ENCODE measurements at places on chromosomes 3 and 15. TPM values are rescaled to one million over a fixed set of nuclear protein-coding genes. Genes with fewer than 3 reads are reported as not detected.

Gene ANKDD1A
- 5.7 TPM for total RNA-seq

Gene TLR9
- not detected for total RNA-seq

Gene GOLGA8R
- total RNA-seq = 0.10 TPM

Gene CACNA2D2
- 14.1 TPM for total RNA-seq

Gene GPX1
- total RNA-seq = 250 TPM

GRCh38 chr3:41716471-41716870 lies 245.4 kb downstream of the ULK4 start:
- H3K36me3 ChIP-seq = no peaks in the 10 kb centered on the region
- no peak for DNase-seq
- no peaks in the 10 kb centered on the region for H3K27me3 ChIP-seq
- H3K4me1 ChIP-seq = no peaks in the 10 kb centered on the region

- no peak for DNase-seq
- H3K27ac ChIP-seq = no peak overlapping the region
- no peak overlapping the region for H3K4me3 ChIP-seq
Measured at GRCh38 chr3:15633159-15633558, 31.6 kb downstream of the BTD start.

GRCh38 chr15:94287794-94288246 lies 56.5 kb downstream of the MCTP2 start:
- H3K4me1 ChIP-seq = peaks cover 9% of the 10 kb centered on the region
- H3K27ac ChIP-seq = no peak overlapping the region
- no peak for DNase-seq
- H3K36me3 ChIP-seq = no peaks in the 10 kb centered on the region

DNA sequence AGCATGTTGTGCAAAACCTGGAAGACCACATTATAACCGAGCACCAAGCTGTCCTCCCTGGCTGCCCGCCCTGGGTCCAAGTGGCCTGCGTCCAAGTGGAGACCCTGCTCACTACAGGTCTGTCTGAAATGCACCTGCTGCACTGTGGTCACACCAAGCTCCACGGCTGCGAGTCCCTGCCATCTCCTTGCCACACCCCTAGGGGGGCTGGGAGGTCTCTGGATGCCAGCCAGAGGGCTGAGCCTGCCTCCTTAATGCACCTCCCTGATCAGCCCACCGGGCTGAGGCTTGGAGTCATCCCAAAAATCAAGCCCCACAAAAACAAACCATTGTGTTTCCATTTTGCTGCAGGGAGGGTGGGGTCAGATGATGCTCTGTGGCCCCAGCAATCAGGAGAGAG lies 187.1 kb downstream of the MEGF11 start:
- no peaks in the 10 kb centered on the region for H3K36me3 ChIP-seq
- no peak overlapping the region for H3K27ac ChIP-seq
- no peaks in the 10 kb centered on the region for H3K27me3 ChIP-seq

DNA sequence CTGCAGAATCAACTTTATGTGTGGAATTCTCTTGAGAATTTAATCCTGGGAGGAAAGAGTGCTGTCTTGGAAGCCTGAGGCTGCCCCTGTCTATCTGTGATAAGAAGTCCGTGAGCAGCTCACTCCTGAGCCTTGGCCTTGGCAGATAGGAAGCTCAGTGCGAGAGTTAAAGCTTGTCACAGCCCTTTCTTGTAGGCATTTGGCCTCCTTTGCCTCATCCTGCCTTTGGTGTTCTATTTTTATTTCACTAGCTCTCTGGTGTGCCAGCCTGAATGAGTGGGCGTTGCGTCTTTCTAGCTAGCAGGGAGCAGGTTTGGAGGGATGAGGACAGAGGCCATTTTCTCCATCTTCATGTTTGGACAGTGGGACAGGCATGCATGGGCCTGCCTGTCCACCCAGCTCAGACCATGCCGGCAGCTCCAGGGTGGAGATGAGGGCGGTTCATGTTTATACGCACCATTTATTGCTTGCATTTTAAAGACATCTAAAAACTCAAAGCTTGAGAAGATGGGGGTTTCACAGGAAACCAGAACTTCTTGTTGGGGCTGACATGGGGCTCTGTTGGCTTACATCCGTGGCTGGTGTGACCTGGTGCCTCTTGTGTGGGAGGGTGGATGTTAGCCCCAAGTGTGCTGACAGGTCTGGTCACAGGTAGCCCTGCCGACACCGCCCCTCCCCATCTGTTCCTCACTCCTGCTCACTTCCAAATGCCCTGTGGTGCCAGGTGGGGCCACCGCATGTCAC lies 29.8 kb downstream of the IRAK2 start:
- no peaks in the 10 kb centered on the region for H3K27me3 ChIP-seq
- no peak for DNase-seq
- no peaks in the 10 kb centered on the region for H3K4me1 ChIP-seq
- H3K27ac ChIP-seq = no peak overlapping the region
- no peak overlapping the region for H3K4me3 ChIP-seq
- H3K36me3 ChIP-seq = no peaks in the 10 kb centered on the region

DNA sequence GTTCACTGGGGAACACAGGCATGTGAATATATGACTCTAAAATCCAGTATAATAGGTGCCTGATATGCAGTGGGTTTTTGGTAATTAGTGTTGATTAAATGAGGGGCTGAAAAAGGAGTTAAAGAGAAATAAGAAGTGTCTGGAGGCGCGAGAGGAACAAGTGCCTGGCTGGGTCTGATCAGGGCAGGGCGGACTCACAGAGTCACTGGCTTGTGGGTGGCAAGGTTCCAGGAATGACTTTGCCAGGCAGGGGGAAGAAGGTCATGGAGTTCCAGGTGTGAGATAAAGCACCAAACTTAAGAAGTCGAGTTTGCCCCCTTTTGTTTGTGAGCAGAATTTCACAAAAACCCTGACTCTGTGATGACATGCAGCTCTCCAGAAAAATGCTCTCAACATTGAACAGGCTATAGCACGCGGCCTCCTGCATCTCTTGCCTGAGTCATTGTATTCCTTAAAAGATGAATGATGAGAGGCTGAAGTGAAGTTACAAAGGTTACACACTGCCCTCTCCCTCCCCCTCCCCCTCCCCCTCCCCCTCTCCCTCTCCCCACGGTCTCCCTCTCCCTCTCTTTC lies 63.0 kb upstream of the LMCD1 start:
- DNase-seq = no peak
- H3K36me3 ChIP-seq = no peaks in the 10 kb centered on the region
- no peak overlapping the region for H3K4me3 ChIP-seq

DNA sequence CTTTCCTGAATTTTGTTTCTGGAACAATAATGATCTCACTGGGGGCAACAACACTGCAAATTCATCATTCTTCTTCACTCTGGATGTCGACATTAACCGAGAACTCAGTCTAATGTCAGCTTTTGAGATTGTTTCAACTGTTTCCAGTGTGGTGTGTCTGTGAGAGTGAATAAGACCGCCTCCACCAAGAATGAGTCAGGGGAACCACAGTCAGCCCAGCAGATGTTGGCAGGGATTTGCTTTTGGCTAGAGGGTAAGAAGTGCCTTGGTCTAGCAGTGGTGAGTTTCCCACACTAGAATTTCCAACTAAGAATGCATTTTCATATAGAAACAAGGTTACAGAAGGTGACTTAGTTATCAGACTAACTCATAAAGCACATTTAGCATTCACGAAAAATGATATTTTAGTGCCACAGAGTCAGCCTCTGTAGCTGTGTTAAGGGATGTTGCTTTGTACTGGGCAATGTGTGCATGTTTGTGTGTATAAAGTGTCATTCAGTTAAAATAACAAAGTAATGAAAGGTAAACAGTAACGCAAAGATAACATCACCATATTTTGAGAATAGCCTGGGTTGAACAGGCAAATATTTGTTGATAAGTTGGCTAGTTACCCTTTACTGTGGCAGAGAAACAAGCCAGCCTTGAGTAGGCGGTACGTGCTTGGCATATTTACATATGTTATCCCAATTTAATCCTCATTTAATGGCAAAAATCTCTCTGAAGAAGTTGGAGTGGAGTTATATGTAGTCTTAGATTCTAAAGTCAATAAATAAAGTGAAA lies 33.8 kb downstream of the DRD3 start:
- no peaks in the 10 kb centered on the region for H3K36me3 ChIP-seq
- H3K4me3 ChIP-seq = no peak overlapping the region
- H3K4me1 ChIP-seq = 0 out of 2 replicates have a peak, but pooled peaks cover 3% of the 10 kb centered on the region
- no peaks in the 10 kb centered on the region for H3K27me3 ChIP-seq

- peak; percentile 34 for DNase-seq
- H3K36me3 ChIP-seq = no peaks in the 10 kb centered on the region
- no peaks in the 10 kb centered on the region for H3K27me3 ChIP-seq
Measured at GRCh38 chr15:78192826-78193594, 41.4 kb downstream of the ACSBG1 start.

DNA sequence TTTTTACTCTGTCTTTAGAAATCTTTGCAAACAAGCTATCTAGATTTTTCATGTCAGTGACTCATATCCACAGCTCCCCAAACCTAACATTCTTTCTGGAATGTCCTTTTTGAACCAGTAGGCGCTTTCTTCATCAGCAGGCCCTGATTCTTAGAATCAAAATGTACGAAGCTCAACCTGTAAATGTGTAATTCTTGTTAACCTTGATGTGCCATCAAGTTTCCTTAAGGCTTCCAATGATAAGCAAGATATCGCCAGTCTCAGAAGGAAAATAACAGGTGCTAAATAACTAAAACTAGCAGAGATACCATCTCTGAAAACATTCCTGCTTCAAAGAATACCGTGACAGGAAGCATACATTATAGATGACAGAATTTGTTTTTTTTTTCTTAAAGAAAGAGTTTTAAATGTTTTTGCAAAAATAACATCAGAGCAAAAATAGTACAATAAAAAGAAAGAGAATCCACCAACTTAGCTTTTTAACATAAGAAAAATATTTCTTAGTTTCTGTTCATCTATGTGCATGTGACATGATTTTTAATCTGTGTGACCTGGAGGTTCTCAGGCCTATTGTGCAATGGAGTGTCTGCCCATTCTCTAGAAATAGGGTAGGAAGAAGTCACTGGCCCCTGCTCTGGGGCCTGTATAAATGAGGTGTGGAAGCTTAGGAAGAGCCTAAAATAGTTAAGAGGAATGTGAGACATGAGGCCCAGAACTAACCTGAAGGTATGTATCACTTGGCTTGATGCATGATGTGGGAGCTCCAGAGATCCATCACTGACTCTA lies 14.7 kb upstream of the SECISBP2L start:
- H3K27ac ChIP-seq = no peak overlapping the region
- no peak overlapping the region for H3K4me3 ChIP-seq
- DNase-seq = no peak
- no peaks in the 10 kb centered on the region for H3K36me3 ChIP-seq
